Astrocyte of the cerebellum (primary cell): ENCODE measurements at places on chromosomes 13 and 19.

DNA sequence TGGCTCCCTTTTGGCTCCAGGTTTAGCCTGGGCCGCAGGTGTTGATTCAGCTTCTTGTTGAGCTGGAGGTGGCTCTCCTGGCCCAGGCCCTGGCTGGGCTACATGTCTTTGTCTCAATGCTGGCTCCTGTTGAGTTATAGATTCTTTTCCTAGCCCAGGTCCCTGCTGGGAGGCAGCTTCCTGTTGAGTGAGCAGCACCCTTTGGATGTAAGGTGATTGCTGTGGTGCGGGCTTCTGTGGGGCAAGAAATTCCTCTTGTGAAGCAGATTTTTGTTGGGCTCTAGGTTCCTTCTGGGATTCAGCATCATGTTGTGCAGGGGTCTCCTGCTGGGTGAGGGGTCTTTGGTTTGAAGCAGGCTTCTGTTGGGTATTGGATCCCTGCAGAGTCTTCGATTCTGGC, 545 bp downstream of the LIPE start:
- no peak for DNase-seq

DNA sequence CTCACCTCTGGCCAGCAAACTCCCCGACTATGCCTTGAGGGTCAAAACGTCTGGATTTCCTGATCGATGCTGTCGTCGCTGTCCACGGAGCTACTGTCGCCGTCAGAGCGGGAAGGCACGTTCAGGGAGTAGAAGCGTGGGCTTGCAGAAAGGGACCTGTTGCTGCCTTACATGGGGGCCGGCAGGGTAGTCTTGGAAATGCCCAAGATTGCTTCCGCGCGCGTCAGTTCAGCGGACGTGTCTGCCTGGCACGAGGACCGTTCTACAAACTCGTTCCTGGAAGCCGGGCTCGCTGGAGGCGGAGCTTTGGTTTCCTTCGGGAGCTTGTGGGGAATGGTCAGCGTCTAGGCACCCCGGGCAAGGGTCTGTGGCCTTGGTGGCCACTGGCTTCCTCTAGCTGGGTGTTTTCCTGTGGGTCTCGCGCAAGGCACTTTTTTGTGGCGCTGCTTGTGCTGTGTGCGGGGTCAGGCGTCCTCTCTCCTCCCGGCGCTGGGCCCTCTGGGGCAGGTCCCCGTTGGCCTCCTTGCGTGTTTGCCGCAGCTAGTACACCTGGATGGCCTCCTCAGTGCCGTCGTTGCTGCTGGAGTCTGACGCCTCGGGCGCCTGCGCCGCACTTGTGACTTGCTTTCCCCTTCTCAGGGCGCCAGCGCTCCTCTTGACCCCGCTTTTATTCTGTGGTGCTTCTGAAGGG, 15.4 kb downstream of the RB1 start:
- no peak for DNase-seq

DNA sequence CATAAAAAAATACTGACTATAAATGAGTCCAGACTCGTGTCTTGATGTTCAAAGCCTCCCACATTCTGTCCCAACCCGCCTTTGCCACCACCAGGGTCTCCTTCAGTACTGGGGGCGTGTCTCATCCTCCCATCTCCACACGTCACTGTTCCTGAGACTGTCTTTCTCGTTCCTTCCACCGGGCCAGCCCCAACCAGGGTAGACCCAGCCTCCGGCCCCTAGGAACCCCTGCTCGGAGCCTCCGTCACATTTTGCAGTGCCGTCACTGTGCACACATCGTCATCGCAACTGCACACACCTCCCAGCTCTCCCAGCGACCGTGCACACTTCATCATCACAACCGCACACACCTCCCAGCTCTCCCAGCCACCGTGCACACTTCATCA, 73.4 kb downstream of the SPACA7 start:
- DNase-seq, result no peak

DNA sequence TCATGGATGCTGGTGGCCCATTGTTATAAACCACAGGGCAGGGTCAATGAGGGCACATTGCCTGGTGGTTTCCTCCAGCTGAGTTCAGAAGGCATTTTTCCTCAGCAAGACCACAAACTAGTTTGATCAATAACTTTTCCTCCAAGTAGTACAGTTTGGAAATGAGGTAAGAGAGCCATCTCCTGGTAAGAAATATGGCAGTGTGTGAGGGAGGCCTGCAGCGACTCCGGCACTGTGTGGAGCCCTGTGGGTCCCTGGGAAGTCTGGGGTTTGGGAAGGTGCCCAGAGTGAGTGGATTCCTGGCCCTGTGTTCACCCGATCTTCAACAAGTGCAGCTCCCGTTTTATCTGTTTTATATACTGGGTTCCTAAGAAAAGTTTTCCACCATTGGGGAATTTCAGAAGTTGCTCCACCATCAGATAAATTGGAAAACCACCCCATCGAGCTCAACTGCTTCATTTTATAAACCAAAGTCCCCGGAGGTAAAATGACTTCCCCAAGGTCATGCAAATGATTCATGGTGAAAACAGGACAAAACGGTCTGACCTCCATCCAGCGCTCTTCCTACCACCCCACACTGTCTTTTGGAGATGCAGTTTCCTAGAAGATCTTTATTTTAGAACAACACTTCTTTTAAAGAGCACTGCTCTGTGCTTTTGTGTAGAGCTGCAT, 148.4 kb downstream of the KATNAL1 start:
- peak; percentile 92 for DNase-seq

- no peak for DNase-seq
These were observed 1551.3 kb upstream of the MIR17HG start for GRCh38 chr13:89796196-89796595.

- peak; percentile 36 for DNase-seq
These were observed 43.9 kb downstream of the SIAH3 start for GRCh38 chr13:45807520-45808099.
